ENCODE measurements at places on chromosomes 2 and 18.
A peak's percentile ranks its signal among the peaks of the same experiment; 100 is the strongest.

DNA sequence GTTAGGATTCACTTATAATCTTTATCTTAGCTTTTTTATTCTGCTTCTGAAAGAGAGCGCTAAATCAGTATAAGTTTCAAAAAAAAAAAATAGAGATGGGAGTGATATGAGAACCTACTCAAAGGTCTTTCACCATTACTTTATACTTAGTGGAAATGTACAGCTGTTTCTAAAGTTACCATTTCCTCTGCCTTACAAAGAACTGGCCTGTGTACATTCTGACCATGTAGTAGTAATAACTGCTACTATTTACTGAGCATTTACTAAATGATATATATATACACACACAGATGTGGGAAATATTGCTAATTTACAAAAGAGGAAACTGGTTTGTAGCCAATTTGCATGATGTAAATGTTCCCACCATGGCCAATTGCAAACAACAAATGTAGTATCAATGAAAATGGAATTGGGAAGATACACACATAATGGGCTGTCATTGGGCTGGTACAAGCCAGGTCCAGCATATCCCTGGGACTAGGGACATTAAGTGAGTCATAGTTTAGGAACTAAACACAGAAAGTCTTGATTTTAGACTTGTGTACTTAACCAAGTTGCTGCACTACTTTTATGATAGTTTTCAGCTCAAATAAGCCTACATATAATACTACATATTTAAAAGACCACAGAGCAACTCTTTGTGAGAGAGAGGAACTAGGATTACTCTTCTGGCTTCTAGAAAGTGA lies 67.1 kb downstream of the DYNC1I2 start:
- DNase-seq = no peak

DNA sequence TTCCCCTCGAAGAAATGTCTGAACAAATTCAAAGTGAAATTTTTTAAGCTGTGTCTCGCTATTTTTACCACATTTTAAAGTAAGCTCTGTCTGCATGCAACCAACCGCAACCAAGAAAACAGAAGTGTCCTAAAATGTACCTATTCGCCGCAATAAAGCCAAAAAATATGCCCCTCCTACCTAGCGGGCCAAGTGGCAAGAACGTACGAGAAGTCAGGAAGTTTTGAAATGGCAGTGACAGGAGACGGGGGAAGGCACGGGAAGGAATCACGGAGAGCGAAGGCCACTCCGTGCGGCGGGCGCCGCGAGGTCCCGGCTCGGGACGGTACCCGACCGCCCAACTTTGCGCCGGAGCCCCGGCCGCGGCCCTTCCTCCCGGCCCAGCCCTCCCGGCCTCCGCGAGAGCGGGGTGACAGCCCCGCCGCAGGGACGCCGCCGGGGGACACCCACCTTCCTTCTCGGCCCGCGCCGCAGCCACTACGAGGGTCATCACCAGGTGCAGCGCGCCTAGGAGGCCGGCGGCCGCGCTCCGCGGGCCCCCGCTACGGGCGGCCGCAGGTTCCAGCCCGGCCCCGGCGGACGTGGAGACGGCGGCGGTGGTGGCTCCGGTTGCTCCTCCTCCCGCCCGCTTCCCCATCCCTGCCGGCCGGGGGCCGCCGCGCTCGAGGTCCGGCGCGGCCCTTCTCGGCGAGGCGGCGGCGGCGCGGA lies 568 bp downstream of the TMEM131 start:
- peak; percentile 34 for DNase-seq

- peak; percentile 82 for DNase-seq
Measured at GRCh38 chr18:53534695-53535094, 689.8 kb downstream of the MBD2 start.

GRCh38 chr2:166057370-166058164 lies 70.3 kb downstream of the SCN1A start:
- DNase-seq = no peak

- peak; percentile 48 for DNase-seq
Measured at GRCh38 chr18:48408727-48409590, at the start of gene ZBTB7C. ZBTB7C (minus strand) TSS chr18:48409383.

- no peak for DNase-seq
Measured at GRCh38 chr2:201768918-201769317, 11.8 kb downstream of the ALS2 start.

DNA sequence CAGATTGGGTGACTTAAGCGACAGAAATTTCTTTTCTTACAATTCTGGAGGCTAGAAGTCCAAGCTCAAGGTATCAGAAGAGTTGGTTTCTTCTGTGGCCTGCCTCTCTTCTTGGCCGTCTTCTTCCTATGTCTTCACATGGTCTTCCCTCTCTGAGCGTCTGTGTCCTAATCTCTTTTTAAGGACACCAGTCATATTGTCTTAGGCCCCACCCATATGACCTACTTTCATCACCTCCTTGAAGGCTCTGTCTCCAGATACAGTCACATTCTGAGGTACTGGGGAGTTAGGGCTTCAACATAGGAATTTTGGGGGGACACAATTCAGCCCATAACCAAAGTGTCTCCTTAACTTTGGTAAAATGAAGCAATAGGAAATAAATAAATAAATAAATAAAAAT lies 110.9 kb upstream of the EPC2 start:
- no peak for DNase-seq

- DNase-seq = no peak
Measured at GRCh38 chr18:75277610-75277928, 67.0 kb downstream of the TSHZ1 start.

DNA sequence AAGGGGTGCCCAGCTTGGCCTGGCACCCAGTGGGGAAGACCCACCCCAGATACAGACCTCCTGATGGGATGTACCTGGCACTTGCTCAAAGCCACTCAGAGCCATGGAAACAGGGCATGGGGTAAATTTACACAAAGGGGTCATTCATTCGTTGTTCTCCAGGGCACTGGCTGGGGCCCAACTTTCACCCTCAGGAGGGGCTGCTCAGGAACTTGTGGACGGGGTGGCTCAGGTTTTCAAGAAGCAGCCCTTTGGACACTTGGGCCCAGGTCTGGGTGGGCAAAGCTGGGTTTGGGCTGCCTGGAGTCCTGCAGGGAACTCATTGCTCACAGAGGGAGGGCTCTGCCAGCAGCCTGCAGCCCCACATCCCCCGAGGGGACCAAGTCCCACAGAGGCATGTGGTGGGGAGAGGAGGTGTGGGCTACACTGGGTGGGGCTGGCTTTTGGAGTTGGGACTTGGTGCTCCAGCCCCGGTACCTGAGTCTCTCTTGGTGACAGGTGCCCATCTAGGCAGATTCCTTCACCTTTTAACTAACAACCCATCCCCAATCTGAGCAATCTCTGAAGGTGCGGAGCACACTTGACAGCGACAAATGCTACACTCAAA lies 172.3 kb downstream of the CELF4 start:
- peak; percentile 64 for DNase-seq

DNA sequence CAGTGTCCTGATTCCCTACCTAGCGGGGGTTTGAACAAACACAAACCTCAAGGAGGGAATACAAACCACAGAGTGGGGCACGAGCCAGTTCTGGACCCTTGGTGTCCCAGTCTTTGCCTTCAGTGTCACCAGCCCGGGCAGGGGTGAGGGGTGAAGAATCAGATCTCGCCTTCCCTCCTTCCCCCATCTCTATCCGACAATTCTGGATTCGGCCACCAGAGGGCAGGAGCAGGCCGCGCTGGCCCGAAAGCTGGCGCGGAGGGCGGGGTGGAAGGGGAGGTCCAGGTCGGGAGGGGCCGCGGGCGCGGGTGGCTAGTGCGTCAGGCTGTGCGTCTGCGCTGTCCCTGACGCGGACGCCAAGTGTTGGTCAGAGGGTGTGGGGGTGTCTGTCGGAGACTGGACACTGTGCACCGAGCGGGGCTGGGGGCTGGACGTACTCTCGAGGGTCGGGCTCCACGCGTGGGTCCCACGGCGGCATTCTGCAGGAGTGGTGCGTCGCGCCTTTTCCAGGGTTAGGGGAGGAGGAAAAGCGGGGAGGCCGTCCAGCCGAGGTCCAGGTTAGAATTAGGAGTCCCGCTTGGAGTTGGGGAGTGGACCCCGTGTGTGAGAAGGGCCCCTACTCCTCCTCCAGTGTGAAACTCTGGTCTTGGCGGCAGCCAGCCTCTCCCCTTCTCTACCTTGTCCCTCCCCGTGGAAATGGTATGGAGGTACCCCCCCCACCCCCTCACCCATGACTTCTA lies 2.9 kb upstream of the CRYBA2 start:
- DNase-seq = peak; percentile 86

GRCh38 chr2:105723431-105723830 lies 21.3 kb upstream of the NCK2 start:
- DNase-seq = no peak

DNA sequence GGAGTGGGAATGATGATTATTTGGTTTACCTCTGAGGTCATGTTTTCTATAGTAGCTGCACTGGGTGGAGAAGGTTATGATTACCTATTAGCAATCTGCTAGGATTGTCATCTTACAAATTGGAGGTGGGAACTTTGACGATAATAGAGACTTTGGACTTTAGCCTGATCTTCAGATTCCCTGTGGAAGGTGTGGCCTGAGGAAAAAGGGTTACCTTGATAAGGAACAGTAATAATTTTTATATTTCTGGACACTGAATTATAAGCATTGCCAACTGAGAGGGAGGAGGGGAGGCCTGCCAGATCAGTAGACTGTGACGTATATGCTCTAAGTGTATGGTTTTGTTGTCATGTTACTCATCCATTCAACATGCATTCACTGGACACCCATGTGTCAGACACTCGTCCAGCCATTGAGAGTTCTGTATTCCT lies 183.4 kb upstream of the FOSL2 start:
- DNase-seq = no peak

DNA sequence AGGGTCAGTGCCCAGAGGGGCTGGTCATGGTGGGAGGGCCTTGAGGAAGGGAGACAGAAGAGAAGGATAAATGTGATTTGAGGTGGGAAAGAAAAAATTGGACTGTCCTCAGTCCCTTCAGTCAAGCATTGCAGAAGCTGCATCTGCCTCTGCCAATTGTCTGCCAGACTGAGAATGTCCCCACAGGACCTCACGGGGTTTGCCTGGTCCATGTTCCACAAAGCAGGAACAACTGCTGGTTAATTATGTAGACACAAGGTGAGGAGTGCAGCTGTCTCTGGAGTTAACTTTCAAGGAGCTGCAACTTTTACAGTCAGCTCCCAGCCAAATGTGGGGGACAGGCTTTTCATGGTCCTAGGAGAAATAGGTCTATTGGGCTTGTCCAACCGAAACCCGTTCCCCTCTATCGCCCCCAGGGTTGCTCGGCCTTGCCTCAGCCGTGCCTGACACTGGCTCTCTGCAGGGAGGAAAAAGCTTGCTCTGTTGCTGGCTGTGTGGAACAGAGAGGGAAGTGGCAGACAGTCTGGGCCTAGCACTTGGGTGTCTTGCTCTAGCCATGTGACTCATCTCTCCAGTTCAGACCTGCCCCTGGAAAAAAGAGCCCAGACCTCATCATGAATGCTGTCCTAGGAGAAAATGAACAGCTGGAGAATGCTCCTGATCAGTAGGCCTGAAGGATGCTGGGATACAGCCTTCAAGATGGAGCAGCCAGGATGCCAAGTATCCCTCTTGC lies 31.1 kb upstream of the PAX8 start:
- DNase-seq = no peak

DNA sequence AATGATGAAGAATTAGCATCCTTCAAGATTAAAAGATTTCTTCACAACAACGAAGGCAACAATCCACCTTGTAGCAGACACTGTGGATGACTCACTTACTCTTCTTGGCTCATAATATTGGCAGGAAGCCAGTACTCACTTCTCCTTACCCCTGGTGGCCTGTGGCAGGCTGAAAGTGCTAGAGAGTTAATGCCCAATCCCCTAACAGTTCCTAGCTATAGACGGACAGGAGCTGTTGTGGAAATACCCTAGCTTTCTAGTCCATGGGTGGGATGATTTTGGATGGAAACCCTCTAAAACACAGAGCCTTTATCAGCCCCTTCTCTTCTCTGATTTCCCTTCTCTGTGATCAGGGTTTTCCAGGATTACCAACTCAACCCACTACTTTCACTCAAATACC lies 128.6 kb upstream of the NYAP2 start:
- peak; percentile 61 for DNase-seq

GRCh38 chr2:104826016-104826415 lies 27.9 kb upstream of the POU3F3 start:
- DNase-seq = no peak

- no peak for DNase-seq
Measured at GRCh38 chr2:230986520-230987136, 9.3 kb upstream of the SPATA3 start.

- DNase-seq = no peak
Measured at GRCh38 chr2:63048367-63049171, 2.1 kb upstream of the OTX1 start.

GRCh38 chr18:31225668-31226067 lies 63.0 kb upstream of the DSC1 start:
- no peak for DNase-seq

DNA sequence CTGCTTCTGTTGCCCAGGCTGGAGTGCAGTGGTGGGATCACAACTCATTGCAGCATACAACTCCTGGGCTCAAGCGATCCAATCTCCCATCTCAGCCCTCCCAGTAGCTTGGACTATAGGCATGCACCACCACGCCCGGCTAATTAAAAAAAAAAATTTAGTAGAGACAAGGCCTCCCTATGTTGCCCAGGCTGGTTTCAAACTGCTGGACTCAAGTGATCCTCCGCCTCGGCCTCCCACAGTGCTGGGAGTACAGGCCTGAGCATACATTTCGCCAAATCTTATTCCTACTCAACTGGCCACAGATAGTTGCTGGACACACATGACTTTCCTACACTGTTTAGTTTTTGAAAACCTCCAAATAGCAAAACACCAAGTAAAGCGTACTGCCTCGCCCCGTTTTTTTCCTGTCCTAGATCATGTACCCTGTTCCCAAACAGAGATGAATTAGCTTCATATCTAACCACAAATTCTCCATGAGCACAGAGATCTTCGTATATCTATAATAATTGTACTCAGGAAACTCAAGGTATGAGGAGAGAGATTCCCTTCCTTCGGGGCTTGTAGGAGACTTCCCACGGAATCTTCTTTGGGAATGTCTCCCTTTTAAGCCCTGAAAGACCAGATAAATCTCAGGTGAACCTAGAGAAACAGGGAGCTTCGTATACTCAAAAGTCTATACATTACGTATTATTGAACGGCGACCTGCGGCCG lies 598 bp upstream of the C2orf69 start:
- DNase-seq = no peak

DNA sequence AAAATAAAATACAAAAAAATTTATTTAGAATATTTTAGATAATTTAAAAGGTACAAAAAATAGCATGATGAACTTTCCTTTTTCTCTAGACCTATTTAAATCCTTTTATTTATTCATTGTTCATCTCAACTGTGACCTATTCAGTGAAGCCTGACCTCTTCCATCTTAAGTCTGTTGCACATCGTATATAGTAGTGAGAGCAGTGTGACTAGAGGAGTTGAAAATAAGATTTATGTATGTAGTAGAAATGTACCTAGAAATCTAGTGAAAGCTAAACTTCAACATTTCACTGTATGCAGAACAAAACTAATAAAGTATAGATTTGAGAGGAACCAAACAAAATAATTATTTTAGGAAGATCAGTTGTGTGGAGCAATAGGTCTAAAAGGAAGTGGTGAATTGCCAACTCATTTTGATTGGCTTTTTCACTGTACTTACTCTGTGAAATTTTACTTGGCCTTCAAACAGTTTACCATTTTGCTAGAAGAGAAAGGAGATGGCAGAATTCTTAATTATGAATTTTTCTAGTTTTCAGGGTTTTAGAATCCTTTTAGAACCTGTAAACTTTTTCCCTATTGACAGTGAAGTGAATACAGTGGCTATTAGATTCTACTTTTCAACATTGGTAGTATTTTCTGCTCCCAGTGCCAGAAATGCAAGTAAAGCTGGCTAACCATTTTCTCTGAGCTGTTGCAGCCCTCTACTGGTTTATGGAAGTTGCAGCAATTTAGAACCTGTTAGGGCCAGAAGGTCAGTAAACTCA lies 11.0 kb downstream of the ANKRD12 start:
- peak; percentile 81 for DNase-seq
